ENCODE measurements at places on chromosomes 3 and 15.
A peak's percentile ranks its signal among the peaks of the same experiment; 100 is the strongest.

GRCh38 chr15:100400996-100401395, 59.2 kb upstream of the ADAMTS17 start:
- DNase-seq, result no peak

GRCh38 chr3:23836536-23837230, 30.9 kb downstream of the UBE2E1 start:
- no peak for DNase-seq

DNA sequence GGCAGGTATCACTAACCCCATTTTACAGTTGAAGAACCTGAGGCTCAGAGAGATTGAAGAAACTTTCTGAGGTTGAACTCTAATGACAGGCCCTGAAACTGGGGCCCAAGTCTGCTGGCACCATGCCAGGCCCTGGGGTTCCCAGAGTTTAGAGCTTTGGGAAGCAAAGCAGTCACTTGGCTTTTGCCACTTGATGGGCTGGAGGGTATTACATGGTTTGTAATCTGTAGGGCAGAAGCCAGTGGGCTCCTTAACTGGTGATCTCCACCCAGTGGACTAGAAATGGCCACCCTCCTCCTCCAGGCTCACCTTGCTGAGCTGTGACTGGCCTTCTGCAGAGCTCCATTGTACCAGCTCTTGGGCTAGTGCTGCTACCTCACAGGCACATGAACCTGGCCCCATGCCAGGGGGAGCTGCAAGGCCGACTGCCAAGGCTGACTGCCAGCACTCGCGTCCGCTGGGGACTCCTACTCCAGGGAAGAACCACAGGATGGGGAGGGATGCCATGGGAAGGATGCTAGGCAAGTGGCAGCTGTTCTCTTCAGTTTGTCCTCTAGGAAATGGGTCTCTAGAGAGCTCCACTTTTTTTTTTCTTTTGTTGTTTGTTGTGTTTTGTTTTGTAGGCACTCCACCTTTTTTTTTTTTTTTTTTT, 104.8 kb downstream of the ETFA start:
- DNase-seq, result peak; percentile 74

DNA sequence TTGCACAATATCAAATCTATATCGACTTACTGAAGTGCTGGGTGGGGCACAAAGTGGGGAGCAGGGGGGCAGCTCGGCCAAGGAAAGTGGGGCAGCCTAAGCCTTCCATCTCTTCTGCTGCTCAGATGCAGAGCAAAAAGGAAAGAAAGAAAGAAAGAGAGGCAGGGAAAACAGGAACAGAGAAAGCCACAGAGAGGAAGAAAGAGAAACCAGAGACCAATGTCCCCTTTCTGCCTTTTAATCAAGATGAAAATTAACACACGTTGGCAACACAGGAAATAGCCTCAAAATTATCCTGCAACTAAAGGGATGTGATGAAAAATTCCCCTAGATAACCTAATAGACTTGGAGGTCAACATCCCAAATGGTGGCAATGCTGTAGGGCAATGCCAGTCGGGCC, 72.2 kb upstream of the RAD18 start:
- no peak for DNase-seq

GRCh38 chr15:97153356-97153965, 807.0 kb upstream of the ARRDC4 start:
- DNase-seq, result no peak

DNA sequence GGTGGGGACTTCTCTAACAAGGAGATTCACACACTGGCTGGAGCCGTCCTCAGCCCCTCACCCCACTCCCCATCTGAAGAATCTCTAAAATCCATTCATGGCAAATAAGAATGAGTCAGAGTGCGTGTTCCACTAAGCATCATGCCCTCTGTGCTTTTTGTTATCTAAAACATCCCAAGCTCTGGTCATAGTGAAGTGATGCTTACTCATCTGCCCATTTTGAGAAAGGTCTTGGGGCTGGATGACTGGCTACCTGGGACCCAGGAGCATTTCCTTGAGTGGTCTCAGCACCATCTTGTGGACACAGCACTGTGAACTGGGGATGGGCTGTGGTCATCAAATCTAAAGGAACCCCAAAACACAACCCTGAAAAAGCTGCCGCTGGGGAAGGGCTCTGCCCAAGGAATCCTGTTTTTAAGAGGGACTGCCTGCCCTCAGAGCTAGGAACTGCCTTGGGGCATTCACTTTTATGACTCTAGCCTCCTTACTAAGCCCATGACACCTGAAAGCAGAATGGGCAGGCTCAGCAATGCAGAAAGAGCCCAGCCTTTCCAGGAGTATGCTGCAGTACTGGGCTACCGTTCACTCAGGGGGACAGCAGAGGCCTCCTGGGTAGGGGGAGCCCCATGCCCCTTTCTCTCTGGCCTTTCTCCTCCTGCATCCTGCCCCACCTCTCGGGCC, 53.5 kb downstream of the ZBTB38 start:
- no peak for DNase-seq

GRCh38 chr15:85010386-85011159, 28.9 kb downstream of the PDE8A start:
- DNase-seq, result no peak

GRCh38 chr3:152459118-152459515, 190.4 kb downstream of the MBNL1 start:
- no peak for DNase-seq

- DNase-seq, result no peak
Measured at GRCh38 chr3:188326111-188326510, 172.2 kb downstream of the LPP start.

DNA sequence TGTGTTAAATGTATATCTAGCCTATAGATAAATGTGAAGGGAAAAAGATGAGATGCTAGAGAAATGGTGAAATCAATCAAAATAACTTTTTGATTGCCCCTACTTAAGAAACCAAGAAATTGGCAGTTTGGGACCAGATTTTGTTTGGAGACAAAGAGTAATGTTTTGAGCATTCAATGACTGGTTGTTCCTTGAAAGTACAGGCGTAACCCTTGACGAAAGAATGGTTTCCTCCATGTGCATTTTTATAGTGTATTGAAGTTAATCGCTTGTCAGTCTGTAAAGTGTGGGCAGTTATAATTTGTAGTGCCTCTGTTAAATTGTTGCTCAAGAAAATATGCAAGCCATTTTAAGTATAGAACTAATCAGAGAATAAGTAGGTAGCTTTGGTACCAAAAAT, 1.2 kb downstream of the KIF23 start:
- DNase-seq, result no peak

GRCh38 chr3:16498130-16498890, 15.2 kb downstream of the RFTN1 start:
- DNase-seq, result no peak

- DNase-seq, result peak; percentile 91
Measured at GRCh38 chr3:188154014-188154808, at the start of gene LPP. LPP (plus strand) TSS chr3:188154157; CDS start chr3:188406121, 251,964 bp downstream.

- DNase-seq, result no peak
Measured at GRCh38 chr3:194876403-194877095, 190.9 kb downstream of the FAM43A start.

DNA sequence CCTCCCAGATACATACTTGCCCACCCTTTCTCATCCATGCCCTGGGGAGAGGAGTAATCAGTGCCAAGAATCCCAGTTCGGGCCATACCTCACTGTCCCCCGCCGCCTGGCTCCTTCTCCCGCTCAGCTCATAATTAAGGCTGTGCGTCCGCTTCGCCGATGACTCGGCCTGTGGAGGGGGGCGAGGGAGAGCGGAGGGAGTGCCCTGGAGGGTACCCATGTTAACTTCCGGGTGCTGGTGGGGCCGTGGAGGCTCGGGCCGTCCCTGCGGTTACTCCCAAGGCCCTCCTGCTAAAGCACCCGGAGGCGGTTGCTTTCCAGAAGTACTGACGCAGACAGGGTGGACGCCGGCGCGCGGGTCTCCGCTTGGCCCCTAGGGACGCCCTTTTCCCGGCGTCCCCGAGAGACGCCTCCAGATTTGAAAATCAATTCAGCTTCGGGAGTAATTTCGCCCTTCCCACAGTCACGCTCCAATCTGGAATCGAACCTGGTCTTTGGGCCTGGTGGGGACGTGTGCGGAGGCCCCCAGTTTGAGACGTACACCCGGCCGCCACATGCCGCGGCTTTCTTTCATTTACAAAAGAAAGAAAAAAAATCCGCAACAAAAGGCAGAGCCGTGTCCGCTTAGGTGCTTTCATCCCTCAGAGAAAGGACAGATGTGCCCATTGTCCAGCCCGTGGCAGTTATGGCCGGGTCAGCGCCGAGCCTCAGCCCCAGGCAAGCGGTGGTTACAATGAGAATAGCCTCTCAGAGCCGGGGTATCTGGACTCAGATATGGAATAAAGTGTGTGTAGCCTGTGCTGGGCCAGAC, 1.0 kb upstream of the ONECUT1 start:
- peak; percentile 44 for DNase-seq

GRCh38 chr3:126083511-126083912, 412 bp downstream of the SLC41A3 start:
- peak; percentile 60 for DNase-seq

- no peak for DNase-seq
Measured at GRCh38 chr3:8851703-8852102, 82.3 kb upstream of the OXTR start.

GRCh38 chr3:37346227-37347005, 172.0 kb upstream of the LRRFIP2 start:
- no peak for DNase-seq

DNA sequence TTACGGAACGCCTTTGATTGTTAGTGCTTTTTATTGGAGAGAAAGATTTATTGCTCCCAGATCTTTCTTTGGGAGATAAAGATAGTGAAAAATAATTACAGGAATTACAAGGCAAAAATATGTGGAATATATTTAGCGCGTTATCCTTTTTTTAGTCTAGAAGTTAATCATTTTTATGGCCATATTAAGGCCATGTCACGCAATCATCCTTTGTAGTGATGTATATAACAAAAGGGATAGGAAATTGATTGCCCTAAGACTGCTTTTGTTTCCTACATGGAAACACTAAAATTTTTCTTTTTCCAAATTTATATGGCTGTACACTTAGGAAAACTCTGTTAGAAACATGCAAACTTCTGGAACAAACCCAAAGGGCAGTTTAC, 1.5 kb downstream of the TRPC1 start:
- no peak for DNase-seq

- DNase-seq, result no peak
Measured at GRCh38 chr15:76483018-76483417, 146.4 kb downstream of the ISL2 start.

- no peak for DNase-seq
Measured at GRCh38 chr3:131491084-131491483, 11.7 kb downstream of the MRPL3 start.
